WTC11 (cell line): ENCODE measurements at places on chromosomes 7 and 10.

GRCh38 chr10:88557658-88558057, 25.5 kb downstream of the RNLS start:
- DNase-seq: no peak

GRCh38 chr10:34956756-34957155, 133.4 kb downstream of the CUL2 start:
- DNase-seq: no peak

DNA sequence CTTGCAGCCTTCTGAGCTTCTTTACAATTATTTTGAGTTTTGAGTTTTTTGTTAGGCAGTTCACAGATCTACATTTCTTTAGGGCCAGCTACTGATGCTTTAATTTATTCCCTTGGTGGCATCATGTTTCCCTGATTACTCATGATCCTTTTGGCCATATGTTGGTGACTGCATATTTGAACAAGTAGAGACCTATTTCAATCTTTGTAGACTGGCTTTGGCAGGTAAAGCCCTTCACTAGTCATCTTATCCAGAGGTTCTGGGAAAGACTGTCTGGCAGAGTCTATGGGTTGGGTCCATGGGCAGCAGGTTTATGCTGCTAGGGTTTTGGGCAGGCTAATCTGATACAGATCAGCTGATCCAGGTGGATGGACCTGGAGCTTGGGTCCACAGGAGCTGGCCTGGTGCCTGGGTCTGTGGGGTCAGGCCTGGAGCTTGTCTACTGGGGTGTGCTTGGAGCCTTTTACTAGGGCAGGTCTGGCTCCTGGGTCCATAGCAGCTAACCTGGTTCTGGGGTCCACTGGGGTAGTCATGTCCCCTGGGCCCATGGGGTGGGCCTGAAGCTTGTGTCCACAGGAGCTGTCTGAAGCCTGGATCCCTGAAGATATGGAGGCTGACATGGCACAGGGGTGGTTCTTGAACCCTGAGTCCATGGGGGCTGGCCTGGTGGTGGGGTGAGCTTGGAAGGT, 72.7 kb downstream of the GPR85 start:
- DNase-seq: no peak

DNA sequence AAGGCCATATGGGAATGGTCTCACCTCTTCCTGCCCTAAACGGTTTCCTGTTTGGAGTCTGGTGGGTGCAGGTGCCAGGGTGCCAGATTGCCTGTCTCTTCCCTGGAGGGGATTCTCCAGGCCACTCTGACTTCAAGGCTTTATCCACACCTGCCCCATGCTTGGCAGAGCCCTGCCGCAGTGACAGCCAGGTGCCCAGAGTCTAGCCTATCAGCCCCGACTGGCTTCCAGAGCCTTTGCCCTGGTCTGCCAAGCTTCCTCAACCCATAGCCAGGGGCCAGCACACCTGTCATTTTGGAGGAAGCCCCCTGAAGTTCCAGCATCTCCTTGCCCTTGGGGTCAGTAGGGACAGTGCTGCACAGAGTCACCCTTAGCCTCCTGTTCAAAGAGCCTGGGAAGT, 21.6 kb downstream of the TBATA start:
- peak; percentile 6 for DNase-seq

DNA sequence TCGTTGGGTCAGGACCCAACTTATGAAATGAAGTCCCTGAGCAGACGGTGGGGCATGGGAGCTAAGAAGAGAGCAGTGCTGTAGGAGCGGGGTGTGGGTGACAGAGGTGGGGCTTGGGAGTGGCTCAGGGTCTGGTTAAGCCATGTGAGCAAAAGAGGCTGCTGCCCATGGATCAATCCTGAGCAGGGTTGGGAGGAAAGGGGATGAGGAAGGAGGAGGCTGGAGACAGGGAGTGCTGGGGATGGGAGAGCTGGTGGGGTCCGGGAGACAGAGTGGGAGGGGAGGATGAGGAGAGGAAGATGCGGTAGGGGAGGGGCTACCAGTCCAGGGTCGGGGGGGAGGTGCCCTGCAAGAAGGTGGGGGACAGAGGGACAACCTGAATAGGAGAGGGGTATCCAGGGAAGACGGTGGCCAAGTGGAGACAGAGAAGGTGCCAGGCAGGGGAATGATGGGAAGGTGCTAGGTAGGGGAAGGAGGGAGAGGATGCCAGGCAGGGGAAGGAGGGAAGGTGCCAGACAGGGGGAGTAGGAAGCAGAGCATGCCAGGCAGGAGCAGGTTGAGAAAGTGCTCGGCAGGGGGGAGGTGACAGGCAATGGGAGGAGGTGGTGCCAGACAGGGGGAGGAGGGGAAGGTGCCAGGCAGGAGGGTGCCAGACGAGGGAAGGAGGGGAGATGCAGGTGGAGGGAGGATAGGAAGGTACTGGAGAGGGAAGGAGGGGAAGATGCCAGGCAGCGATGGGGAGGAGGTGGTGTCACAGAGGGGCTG, 27.5 kb upstream of the SMARCD3 start:
- no peak for DNase-seq

DNA sequence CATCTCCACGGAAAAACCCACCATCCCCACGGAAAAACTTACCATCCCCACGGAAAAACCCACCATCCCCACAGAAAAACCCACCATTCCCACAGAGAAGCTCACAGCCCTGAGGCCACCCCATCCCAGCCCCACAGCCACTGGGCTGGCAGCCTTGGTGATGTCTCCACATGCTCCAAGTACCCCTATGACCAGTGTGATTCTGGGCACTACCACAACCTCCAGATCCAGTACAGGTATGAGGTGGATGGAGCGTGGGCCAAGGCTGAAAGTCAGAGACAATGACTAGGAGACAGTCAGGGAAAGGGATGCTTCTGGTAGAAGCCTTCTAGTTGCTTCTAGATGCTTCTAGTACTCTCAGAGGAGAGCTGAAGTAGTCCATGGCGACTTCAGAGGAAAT, 19.6 kb downstream of the ZAN start:
- DNase-seq: no peak

- DNase-seq: no peak
Observed at GRCh38 chr10:49230004-49230403, 41.8 kb upstream of the TMEM273 start.

- DNase-seq: no peak
Observed at GRCh38 chr7:119994928-119995327, 278.0 kb upstream of the KCND2 start.

DNA sequence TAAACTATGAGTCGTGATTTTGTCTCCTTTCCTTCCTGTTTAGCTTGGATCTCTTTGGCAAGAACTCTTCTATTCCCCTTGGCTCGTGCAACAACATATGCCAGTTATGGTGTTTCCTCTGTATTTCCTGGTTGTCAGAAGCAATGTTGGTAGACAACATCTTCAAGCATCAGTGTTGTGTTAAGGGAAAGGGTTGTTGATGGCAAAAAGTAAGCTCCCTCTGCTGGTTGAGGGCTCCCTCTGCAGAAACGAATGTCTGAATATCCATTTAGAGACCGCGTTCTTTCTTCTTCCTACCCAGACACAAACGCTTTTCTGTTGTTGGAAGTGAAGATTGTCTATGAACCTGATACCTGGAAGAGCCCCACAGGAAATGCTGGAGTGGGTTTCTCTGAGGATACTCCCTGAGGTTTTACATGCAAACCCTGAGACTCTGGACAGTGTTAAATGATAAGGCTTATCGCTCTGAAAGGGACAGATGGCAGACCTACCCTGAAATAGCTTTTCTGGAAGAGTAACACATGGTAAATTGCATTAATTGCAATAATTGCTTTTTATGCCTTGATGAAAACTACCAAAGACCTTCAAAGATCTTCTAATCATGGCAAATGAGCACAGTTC, 23.5 kb upstream of the C1QL3 start:
- no peak for DNase-seq

DNA sequence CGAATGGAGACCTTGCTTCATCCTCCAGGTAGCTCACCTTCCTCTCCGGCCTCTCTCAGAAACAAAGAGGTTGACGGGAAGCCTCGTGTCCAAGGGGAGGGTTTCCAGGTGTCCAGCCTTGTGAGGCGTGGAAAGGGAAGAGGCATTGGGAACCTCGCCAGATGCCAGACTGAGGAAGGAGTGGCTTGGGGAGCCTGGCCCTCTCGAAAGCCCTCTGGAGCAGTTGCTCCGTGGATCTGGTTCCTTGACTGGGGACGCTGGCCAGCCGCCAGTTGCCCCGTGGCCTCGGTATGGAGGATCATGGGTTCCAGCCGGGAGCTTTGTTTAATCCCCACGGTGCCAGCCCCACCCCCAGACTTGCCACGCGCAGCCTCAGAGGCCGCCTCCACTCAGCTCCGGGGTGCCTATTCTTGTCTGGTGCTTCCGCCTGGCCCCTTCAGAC, 30.3 kb upstream of the SUN1 start:
- DNase-seq: no peak

DNA sequence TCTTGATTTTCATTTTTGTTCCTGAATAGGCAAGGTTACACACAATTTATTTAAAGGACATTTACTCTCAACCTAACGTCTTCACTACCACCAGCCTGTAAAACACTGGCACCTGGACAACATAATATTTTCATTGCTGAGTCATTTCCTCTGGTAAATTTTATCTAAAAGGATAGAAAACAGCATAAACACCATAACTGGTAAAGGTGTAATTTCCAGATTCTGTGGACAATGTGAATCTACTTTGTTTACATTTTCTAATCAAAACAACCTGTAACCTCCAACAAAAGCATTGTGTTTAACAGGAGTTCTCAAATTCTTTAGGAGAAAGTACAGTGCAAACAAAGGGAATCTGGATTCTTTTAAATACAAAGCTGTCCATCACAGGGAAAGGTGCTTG, 472.0 kb upstream of the AKR1E2 start:
- DNase-seq: no peak

GRCh38 chr10:33704214-33704830, 369.9 kb upstream of the NRP1 start:
- DNase-seq: no peak

- DNase-seq: no peak
Observed at GRCh38 chr7:41956705-41957104, 253.8 kb upstream of the INHBA start.
